ENCODE measurements at places on chromosomes 12 and 14. TPM values are rescaled to one million over a fixed set of nuclear protein-coding genes. Genes with fewer than 3 reads are reported as not detected.

The LRTM2 gene
- not detected for total RNA-seq

The ZDHHC22 gene
- not detected for total RNA-seq

The KRT75 gene
- not detected for total RNA-seq

The ANG gene
- total RNA-seq: 22.1 TPM

The GPN3 gene
- total RNA-seq: 20.6 TPM

The POTEG gene
- not detected for total RNA-seq

The CLEC9A gene
- total RNA-seq: 0.42 TPM

The CD163 gene
- total RNA-seq: 308 TPM

The NDRG2 gene
- 68.7 TPM for total RNA-seq
